AG08395 (cell line): ENCODE measurements at places on chromosomes 4 and X.

- DNase-seq: no peak
These were observed 395.3 kb upstream of the PITX2 start for GRCh38 chr4:111018216-111018615.

DNA sequence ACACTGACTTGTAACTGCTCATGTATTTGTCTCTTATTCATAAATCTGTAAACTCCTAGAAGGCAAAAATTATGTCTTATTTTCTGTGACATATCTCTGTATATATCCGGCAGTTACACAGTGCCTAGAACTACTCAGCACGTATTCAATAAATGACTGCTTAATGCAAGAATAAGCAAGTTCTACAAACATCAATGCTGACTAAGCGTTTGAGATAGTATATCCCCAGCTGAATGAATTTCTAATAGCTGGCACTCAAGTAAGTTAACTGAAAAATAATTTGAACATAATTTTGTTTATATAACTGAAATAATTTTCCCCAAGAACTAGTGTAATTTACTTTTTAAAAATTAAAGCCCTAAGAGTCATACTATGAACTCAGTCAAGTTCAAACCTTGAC lies 113.7 kb downstream of the ARAP2 start:
- no peak for DNase-seq

- DNase-seq: peak; percentile 18
These were observed 1.1 kb downstream of the SOWAHB start for GRCh38 chr4:76896614-76897535.

GRCh38 chr4:100989401-100989800 lies 357.9 kb downstream of the PPP3CA start:
- no peak for DNase-seq

- no peak for DNase-seq
These were observed 108.5 kb upstream of the MID1 start for GRCh38 chrX:10728806-10729389.

- DNase-seq: no peak
These were observed 7.0 kb upstream of the ATP6AP2 start for GRCh38 chrX:40573763-40574162.

GRCh38 chr4:147076179-147076578 lies 130.5 kb upstream of the TTC29 start:
- no peak for DNase-seq

DNA sequence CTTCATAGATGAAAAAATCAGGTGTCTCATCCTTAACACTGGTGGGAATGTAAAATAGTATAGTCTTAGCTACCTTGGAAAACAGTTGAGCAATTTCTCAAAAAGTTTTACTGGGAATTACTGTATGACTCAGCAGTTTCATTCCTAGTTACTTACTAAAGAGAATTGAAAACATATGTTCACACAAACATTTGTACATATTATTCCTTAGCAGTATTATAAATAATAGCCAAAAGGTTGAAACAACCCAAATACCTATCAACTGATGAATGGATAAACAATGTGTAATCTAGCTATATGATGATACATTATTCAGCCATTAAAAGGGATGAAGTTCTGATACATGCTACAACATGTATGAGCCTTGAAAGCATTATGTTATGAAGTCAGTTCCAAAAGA lies 41.7 kb downstream of the RBM46 start:
- DNase-seq: peak; percentile 34

- no peak for DNase-seq
These were observed 358.6 kb downstream of the GPM6A start for GRCh38 chr4:175453456-175453855.

- DNase-seq: no peak
These were observed 3.5 kb upstream of the AFAP1 start for GRCh38 chr4:7943211-7943610.

GRCh38 chr4:76867377-76867776 lies 30.6 kb downstream of the SOWAHB start:
- DNase-seq: no peak
